Stimulated activated CD4-positive, alpha-beta T cell treated with anti-CD3 and anti-CD28 coated beads, Interleukin-4, amount 100 ng/mL, for 48 hours (primary cell): ENCODE measurements at places on chromosomes 16 and 17.

DNA sequence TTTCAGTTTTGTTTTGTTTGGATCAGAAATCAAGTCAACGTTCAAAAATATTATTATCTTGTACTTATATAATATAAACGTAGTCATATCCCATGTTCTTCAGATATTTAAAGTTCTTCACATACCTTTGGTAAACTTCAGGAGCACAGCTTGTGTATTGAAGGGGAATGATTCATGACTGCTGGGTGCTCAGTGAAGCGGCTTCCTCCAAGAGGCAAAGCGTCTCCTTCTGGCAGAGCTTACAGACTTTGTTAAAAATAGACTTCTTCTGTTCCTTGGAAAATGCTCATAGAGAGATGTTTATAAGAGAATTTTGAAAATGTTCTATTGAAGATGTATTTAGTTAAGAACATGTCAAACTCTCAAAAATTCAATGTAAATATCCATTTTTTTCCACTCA lies 155.6 kb upstream of the CNTNAP4 start:
- DNase-seq: no peak

DNA sequence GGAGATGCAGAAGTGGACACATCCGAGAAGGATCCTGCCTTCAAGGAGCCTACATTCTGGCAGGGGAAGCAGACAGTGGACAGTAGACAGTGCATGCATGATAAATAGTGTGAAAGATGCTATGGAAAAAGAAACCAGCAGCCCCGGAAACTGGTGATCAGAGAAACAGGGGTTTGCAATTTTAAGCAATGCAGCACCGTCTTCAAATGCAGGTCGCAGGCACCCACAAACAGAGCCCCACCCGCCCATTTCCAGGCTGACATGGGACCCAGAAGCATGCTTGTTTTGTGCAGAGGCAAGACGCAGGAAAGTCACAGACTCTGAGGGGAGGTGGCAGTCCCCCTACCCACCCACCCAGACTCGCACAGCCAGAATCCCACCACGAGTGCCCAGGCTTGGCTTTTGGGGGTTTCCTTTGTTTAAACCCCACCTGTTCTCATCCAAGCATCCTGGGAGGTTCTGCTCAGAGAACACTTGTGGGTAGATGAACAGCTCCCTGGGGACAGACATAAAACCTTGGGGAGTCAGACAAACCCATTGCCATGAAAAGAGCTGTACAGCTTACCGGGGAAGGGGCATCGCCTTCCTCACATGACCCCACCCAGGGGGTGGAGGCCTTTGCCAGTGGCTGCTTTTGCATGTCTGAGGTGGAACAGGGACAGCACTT lies 114.3 kb downstream of the MGAT5B start:
- no peak for DNase-seq

DNA sequence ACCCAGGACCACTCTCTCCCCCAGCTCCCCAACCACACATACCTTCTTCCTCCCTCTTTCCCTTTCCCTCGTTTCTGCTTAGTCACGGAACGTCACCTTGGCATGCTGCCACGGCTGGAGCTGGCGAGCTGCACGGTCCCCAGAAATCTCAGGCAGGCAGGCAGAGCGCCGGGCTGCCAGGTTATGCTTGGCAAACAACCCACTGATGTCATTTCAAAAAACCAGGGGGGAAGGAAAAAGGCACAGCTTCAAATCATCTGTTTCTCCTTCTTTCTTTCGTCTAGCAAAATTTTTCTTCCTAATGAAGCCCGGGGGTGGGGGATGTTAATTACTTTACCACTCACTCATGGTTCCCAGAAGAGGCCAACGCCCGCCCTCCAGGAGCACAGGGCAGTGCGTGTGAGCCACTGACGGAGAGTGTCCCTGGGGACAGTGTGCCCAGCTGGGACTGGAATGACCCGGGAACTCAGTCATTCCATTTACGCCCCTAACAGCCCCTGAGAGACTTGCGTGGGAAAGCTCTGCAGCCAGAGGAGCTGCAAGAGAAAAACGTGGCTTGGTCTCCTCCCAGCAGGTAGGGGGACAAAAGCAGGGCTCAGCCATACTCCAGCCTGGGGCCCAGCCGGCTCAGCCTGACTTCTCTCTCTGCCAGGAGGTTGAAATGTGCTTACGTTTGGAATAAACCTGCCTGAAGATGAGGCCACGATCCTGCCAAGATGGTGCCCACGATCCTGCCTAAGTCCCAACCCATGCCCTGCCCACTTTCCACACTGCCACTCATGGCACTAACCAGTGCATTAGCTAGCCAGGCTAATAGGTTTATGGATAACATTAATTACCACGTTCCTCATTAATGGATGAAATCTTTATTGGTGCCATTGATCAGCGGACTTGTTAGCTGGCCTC lies 198.9 kb downstream of the ZFHX3 start:
- DNase-seq: no peak

- no peak for DNase-seq
These were observed 8.5 kb upstream of the CCL1 start for GRCh38 chr17:34371405-34372100.

- no peak for DNase-seq
These were observed 13.3 kb upstream of the ACSF3 start for GRCh38 chr16:89080196-89080853.

DNA sequence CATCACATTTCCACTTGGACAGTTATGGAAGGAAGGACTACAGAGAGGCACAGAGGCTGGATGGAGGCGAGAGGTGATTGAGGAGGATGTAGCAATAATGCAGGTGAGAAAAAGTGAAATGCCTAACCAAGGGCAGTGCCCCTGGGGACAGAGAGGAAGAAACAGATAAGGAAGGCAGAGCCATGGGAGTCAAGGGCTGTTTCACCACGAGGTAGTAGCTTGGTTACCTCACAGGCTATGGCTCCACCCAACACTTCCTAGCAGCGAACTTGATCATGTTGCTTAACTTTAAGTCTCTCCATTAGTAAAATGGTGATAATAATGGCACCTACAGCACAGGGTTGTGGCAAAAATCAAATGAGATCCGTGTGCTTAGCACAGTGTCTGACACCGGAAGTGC lies 83.9 kb downstream of the YPEL2 start:
- DNase-seq: no peak

- no peak for DNase-seq
These were observed 11.9 kb upstream of the PITPNM3 start for GRCh38 chr17:6568184-6568758.

DNA sequence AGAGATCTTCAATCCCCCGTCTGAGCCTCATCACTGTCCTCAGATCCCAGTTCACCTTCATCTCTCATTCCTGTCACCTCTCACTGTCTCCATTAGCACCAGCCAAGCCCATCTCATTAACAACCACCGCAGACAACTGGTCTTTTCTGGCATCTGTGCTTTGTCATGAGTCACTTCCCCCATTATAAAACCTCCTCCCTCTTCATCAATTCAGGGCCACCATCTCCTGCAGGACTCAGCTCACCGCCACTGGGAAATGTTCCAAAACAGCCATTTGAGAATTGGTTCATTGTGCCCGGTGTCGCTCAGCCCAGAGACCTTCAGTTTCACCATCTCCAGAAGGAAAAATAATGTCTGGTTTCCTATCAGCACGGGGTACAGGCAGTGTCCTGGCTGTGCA lies 56.9 kb upstream of the TEKT3 start:
- no peak for DNase-seq

DNA sequence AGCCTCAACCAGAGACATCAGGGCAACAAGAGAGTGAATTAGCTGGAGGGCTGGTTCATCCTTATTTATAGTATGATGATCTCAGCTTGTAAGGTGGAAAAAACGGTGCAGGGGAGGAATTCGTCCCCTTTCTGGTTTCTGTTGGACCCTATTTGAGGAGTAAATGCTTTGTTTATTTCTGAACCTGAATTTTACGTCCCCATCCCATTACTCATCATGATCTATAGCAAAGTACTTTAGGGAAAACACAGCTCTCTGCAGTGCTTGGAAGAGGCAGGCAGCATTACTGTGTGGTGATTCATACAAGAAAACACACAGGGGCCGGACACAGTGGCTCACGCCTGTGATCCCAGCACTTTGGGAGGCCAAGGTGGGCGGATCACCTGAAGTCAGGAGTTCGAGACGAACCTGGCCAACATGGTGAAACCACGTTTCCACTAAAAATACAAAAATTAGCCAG lies 8.0 kb upstream of the VAT1L start:
- DNase-seq: no peak

DNA sequence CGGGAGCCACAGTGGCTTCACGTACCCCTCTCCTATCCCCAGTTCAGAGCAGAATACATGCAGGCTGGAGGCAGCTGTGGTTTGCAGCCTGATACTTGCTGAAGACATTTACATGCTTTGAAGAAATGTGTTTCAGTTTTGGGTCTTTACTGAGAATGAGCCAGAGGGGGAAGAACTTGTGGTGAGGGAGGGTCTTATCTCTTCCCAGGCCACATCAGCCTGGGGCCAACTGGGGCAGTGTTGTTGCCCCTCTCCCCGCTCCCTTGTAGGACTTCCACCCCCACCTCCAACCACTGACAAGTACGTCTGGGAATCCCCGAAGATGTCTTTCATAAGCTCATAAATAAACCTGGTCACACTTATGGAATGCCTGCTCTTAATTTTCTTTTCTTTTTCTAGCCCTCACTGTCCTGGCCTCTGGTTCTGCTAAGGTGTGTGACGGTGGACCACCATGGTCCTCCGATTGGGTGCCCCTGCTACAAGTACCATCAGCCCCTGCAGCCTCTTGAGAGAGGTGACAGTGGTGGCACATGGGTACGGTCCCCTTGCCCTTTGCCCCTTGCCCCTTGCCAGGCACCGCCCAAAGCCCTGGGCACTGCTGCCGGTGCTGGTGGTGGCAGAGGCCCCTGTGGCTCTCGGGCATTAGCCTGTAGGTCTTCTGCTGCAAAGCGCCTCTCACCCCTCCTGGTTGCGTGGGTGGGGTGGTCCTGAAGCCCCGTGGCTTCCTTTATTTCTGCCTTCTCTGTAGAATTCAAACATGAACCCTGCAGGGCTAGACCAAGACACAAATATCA lies 144.8 kb upstream of the RPH3AL start:
- no peak for DNase-seq
